ENCODE measurements at places on chromosomes 12 and 14.

DNA sequence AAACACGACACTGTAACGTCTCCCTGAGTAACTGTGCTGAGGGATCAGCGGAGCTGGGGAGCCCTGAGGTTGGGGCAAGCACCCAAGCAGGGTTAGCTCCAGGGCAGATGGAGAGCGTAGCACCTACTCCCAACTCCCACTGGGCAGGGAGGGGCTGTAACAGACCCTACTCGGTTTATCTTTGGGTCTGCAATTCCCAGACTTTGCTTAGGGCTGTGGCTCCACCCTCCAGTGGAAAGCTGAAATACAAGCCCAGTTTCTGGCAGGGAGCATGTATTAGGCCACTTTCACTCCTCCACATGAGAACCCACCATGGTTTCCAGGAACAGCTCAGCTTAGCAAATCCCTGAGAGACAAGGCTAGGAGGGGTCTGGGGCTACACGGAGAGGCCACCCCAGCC is 17.3 kb upstream of the TC2N start:
- no peak for DNase-seq

GRCh38 chr12:78018939-78019338 is 188.2 kb downstream of the NAV3 start:
- no peak for DNase-seq

- peak; percentile 55 for DNase-seq
Observed at GRCh38 chr12:16555630-16556029, 50.3 kb downstream of the LMO3 start.

DNA sequence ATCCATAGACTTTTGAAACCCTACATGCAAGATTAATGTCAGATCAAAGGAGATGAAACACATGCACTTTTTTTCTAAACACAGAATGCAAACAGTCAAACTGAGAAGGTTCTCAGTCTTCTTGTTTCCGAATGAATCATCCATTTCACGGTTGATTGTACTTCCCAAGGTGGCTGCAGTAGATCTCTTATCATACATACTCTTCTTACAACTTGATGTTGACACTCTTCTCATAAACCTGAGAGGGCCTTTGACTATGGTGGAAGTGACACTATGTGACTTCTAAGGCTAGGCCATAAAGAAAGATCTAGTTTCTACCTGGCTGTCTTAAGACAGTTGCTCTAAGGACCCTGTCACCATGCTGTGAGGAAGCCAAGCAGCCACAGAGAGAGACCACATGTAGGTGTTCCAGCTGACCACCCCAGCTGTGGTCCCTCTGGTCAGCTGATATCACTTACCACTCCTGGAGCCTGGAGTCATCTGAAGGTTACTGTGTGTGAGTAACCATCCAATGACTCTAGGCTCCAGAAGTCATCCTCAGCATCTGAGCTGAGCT is 67.2 kb upstream of the HMGA2 start:
- peak; percentile 21 for DNase-seq

- DNase-seq, result no peak
Observed at GRCh38 chr14:50874757-50875156, 2.9 kb downstream of the ABHD12B start.

DNA sequence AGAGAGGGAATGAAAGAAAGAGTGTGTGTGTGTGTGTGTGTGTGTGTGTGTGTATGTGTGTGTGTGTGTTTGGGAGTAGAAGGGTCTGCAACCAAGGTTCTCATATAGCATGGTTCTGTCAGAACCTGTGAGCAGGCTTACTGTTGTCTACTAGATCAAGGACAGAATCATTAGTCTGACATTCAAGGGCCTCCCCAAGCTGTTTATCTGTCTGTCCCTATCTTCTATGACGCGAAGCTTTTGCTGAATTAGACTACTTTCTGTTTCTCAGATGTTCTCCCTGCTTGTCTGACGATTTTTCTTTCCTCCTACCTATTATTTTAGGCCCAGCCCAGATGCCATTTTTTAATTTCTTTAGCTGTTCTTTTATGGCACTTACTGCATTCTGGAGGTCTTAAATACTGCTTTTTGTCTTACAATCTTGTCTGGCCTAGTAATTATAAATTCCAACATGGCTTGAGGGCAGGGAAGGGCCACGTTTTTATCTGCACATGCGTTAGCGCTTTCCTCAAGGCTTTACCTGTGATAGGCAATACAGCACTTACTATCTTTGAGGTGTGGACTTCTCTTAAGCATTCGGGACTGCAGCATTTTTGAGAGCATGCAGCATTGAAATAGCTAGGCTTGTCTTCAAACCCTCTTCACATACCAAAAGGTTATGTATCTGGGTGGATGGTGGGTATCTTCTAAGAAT is 150.2 kb downstream of the TTLL5 start:
- no peak for DNase-seq

GRCh38 chr12:19144287-19144686 is 14.8 kb downstream of the PLEKHA5 start:
- DNase-seq, result no peak

DNA sequence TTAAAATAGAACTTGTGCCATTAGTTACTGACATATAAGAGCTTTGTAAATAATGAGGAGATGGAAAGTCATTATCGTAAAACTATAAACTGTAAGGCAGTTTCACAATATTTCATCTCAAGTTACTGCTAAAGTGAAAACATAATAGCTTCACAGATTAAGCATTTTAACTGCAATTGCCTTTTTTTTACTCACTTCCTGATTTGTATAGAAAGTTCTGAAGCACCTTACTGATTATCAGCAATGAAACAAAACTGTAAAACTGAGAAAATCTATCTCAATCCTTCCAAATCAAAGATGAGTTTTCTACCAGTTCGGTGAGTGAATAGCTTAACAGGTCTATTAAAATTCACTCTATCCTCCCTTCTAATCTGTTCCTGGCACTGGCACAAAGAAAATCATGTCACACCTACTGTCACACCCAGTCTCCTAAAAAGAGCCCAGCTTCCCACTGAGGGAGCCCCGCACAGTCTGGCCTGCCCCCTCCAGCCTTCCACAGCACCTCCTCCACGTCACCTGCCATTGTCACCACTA is 161.4 kb upstream of the ABCD2 start:
- DNase-seq, result no peak

Data from fibroblast of skin of right biceps (primary cell).